Esophagus mucosa (tissue), 1 donor: ENCODE measurements at places on chromosomes 6 and 20. TPM values are rescaled to one million over a fixed set of nuclear protein-coding genes. Genes with fewer than 3 reads are reported as not detected.

NR2E1 gene
- total RNA-seq: 0.08 TPM

DNA sequence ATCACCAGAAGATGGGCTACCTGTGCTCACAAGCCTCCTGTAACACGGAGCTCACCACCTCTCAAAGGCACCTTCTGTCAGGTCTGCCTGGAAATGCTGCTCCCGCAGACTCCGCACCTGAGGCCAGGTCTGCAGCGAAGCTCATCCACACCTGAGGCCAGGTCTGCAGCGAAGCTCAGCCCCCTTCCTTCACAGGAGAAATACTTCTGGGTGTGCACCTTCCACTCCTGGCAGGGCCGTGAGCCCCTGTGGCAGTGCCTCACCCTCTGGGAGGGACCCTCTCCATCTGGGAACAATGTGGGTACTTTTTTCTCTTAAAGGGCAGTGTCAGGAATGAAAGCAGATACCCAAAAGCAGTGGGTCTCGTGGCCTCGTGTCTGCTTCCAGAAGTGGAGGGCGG, 1.4 kb upstream of the SLCO4A1 start:
- ATAC-seq: no peak

DNA sequence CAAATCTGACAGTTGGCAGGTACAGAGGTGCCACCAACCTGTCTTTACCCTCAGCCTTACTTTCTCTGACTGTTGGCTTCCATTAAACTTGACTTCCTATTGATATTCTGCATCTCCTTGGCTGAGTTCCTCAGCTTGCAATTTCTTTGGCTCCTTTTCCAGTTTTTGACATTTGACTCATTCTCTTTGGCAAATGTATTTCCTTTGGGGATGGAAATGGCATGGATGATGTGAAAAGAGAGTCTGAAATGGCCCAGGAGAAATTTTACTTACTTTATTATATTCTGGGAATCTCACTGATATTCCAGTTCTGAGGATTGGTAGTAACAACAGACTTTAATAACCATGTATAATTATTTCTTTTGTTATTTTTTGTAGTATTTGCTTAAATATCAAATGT, 255.2 kb downstream of the CD109 start:
- ATAC-seq: no peak

DNA sequence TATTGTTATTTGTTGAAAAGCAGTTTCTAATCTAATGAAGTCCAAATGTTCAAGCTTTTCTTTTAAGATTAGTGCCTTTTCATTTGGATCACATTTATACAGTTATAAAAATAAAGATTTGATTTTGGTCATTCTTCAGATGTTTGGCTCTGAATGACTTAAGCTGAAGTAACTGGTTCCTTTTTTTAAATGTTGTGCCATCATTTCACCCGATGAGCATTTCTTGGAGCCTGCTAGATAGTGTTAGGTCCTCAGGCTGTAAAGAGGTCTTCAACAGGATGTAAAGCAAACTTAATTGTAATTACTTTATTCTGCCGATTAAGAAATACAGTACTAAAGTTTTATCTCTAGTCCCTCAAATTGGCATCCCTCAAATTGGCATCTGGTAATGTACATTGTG, 41.2 kb upstream of the ASIP start:
- ATAC-seq: no peak

DNA sequence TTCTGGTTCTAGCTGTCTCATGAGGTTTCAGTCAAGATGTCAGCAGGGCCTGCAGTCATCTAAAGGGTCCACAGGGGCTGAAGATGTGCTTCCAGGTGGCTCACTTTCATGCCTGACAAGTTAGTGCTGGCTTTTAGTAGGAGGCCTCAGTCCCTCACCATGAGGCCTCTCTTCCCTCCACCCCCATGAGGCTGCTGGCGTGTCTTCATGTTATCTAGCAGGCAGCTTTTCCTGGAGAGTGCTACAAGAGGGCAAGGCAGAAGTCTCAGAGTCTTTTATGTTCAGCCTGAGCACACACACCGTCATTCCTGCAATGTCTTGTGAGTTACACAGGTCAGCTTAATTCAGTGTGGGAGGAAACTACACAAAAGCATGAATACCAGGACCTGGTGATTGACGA, 769.9 kb downstream of the HDGFL1 start:
- no peak for ATAC-seq

GRCh38 chr6:103036846-103037245, 1643.3 kb downstream of the GRIK2 start:
- no peak for ATAC-seq

DNA sequence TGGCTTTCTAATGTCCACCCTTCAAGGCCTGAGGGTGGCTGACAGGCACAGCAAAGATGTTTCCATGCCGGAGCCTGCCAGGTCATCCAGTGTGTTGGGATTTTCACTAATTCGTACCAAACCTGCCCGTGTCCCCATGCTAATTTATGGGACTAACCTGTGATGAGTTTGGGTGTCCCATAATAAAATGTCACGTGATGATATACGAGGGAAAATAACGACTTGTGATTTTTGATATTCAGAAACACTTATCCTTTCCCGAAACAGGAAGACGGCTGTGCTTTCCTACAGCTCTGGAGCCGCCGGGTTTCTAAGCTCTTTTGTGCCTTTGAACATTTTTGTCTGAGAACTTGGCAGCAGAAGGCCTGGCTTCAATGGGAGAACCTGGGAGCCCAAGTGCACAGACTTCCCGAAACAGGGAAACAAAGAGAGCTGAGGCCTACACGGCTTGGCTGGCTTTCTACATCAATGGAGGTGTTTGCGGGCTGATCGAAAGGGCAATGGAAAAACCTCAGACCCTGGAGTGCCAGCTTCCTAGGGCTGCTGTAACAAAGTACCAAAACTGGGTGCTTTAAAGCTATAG, 171.9 kb upstream of the JARID2 start:
- no peak for ATAC-seq

- peak; percentile 63 for ATAC-seq
Observed at GRCh38 chr20:46699651-46700359, 9.6 kb upstream of the SLC2A10 start.
